ENCODE measurements at places on chromosomes 1 and 21. TPM values are rescaled to one million over a fixed set of nuclear protein-coding genes. Genes with fewer than 3 reads are reported as not detected.

- peaks cover 8% of the 10 kb centered on the region for H3K27me3 ChIP-seq
- no peak for DNase-seq
- no peaks in the 10 kb centered on the region for H3K4me1 ChIP-seq
Observed at GRCh38 chr1:143665606-143666005, 306.2 kb downstream of the FAM72C start.

GRCh38 chr1:192303029-192303428, 13.8 kb upstream of the RGS21 start:
- no peaks in the 10 kb centered on the region for H3K36me3 ChIP-seq
- H3K4me1 ChIP-seq = no peaks in the 10 kb centered on the region
- H3K27me3 ChIP-seq = no peaks in the 10 kb centered on the region
- no peak overlapping the region for H3K4me3 ChIP-seq
- no peak for DNase-seq
- H3K27ac ChIP-seq = no peak overlapping the region

DNA sequence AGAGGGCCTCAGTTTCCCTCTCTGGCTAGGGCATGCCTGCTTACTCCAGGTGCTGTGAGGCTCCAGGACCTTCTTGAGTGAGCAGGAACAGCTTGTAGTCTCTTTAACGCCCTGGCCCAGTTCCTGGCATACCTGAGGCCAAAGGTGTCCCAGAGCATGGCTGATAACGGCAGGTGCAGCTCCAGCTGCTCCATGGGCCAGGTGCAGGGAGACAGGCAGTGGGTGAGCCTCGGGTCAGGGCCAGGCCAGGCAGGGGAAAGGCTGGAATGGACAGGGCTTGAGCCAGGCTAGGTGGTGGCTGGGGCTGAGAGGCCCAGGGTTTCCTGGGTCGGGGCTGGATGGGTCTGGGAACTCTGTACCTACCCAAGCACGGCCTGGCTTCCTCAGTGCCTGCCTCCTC, 18.3 kb downstream of the EDN2 start:
- H3K27ac ChIP-seq = no peak overlapping the region
- DNase-seq = no peak
- H3K27me3 ChIP-seq = no peaks in the 10 kb centered on the region
- no peaks in the 10 kb centered on the region for H3K4me1 ChIP-seq
- H3K36me3 ChIP-seq = no peaks in the 10 kb centered on the region

- no peaks in the 10 kb centered on the region for H3K36me3 ChIP-seq
- no peak overlapping the region for H3K4me3 ChIP-seq
- no peak for DNase-seq
- H3K27ac ChIP-seq = no peak overlapping the region
- H3K27me3 ChIP-seq = no peaks in the 10 kb centered on the region
Observed at GRCh38 chr1:165383067-165383466, 26.6 kb upstream of the LMX1A start.

GRCh38 chr1:172394141-172394751, 26.2 kb upstream of the C1orf105 start:
- peaks cover 4% of the 10 kb centered on the region for H3K4me1 ChIP-seq
- no peak overlapping the region for H3K4me3 ChIP-seq
- no peaks in the 10 kb centered on the region for H3K27me3 ChIP-seq
- peak overlapping the region; percentile 74 for H3K27ac ChIP-seq

CHD5 gene
- 0.55 TPM for total RNA-seq
